ENCODE measurements at places on chromosomes 6 and 20. TPM values are rescaled to one million over a fixed set of nuclear protein-coding genes. Genes with fewer than 3 reads are reported as not detected.

Gene HUS1B
- 13.5 TPM for total RNA-seq

Gene GHRH
- total RNA-seq: not detected

Gene ARFGEF3
- total RNA-seq: 2.8 TPM

Gene CGA
- not detected for total RNA-seq

Gene GRM1
- total RNA-seq: 5.6 TPM

Gene RPS10
- 1,691 TPM for total RNA-seq

Gene LY86
- total RNA-seq: 1.6 TPM

Gene CRYBG1
- total RNA-seq: 4.8 TPM

Gene CYP39A1
- 13.5 TPM for total RNA-seq

GRCh38 chr6:26033941-26034354 lies 53.3 kb upstream of the HFE start:
- peaks cover 5% of the 10 kb centered on the region for H3K4me1 ChIP-seq
- H3K27me3 ChIP-seq: no peaks in the 10 kb centered on the region
- H3K27ac ChIP-seq: peak overlapping the region; percentile 89
- DNase-seq: no peak

DNA sequence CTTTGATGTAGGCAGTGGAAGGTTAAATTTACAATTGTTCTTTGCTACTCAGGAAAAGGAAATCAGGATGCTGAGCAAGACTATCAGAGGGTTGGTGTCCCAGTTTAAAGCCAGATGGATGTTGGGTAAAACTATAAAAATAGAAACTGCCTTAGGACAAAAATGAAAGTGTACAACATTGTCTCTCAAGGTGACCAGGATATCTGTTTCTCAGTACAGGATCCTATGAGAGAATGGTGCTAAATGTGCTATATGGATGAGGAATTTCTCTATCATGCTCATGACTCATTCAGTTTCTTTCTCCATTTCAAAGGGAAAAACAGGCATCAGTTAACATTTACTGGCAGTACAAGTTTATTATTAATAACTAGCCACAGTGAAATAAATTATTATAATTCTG lies 534.2 kb upstream of the GJE1 start:
- H3K36me3 ChIP-seq: no peaks in the 10 kb centered on the region
- no peak overlapping the region for H3K27ac ChIP-seq
- no peaks in the 10 kb centered on the region for H3K27me3 ChIP-seq

- no peak for DNase-seq
- no peaks in the 10 kb centered on the region for H3K27me3 ChIP-seq
- no peak overlapping the region for H3K27ac ChIP-seq
- H3K4me3 ChIP-seq: no peak overlapping the region
- H3K36me3 ChIP-seq: no peaks in the 10 kb centered on the region
Measured at GRCh38 chr6:129695373-129696027, 14.5 kb downstream of the ARHGAP18 start.

- H3K4me3 ChIP-seq: no peak overlapping the region
- no peaks in the 10 kb centered on the region for H3K4me1 ChIP-seq
- DNase-seq: no peak
- no peaks in the 10 kb centered on the region for H3K27me3 ChIP-seq
Measured at GRCh38 chr6:47974106-47974505, 136.9 kb downstream of the PTCHD4 start.

DNA sequence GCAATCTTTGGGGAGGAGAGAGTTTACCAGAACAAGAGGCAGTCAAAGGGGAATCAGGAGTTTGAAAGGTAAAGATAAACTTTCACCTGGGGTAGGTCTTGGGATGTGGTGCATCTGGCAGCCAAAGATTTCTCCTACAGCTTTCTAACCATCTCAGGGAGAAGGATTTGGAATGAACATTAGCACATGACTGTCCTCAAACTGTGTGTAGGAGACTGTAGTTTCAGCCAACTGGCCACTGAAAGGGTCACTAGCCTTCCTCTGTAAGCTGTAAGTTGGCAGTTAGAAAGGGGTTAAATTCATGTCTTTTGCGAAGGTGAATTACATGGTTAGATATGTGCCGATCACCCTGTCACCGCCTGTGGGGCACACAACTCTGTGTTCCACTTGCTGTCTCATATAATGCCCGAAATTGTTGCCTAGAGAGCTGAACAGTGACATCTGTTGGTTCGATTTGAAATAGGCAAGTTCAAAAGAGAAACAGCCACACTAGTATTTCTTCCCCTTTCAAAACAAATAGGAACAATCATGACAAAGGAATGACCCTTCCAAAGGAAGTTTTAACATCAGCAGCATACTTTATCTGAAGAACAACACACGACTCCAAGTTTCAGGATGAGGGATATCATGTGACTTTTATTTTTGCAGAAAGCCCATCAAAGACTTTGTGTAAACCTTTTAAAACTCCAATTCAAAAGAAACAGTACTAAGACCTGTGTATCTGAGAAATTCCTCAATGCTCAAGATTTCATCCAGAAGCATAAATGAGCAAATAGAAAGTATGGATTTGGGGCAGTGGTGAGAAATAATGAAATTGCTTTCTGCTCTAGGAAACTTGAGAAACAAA lies 1.1 kb upstream of the OPN5 start:
- H3K4me1 ChIP-seq: no peaks in the 10 kb centered on the region
- DNase-seq: peak; percentile 23
- no peak overlapping the region for H3K4me3 ChIP-seq
- H3K27ac ChIP-seq: no peak overlapping the region
- H3K27me3 ChIP-seq: no peaks in the 10 kb centered on the region

DNA sequence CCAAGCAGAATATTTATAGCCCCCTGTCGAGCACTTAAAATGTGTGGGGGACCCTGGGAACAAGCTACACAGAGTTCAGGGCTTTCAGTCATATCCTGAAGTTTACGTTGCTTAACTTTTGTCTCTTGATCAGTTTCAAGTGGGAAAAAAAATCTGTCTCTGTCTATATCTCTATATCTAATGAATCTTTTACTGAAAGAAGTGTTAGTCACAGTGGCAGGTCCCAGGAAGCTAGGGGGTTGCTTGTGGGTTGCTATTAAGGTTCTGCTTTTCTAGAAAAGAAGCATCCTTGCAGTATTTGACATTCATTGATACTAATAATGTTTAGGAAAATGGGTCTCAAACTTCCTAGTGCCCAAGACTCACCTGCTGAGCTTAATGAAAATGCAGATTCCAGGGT lies 76.7 kb upstream of the CLDN20 start:
- no peak overlapping the region for H3K27ac ChIP-seq
- no peaks in the 10 kb centered on the region for H3K27me3 ChIP-seq
- H3K4me1 ChIP-seq: no peaks in the 10 kb centered on the region
- no peak overlapping the region for H3K4me3 ChIP-seq
- DNase-seq: no peak

DNA sequence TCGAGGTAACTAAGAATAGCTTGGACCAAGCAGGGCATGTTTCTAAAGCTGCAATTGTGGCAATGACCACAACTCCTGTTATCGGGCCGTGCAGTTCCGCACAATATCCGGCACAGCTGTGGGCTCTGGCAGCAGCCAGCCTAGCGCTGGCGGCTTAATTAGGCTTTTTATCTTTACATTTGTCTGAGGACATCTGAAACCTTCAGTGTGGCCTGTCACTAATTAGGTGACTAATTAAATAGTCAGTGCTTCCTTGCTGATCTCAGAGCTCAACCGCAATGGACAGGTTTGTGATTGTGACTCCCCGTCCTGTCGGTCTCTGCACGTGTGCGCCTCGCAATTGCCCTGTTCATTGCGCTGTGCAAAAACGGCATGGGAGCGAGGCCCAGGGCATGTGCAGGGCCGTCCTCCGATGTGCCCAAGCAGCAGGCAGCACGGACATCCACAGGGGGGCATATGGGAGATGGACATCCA lies 134.8 kb upstream of the INSM1 start:
- H3K36me3 ChIP-seq: no peaks in the 10 kb centered on the region
- H3K4me1 ChIP-seq: no peaks in the 10 kb centered on the region
- H3K27me3 ChIP-seq: no peaks in the 10 kb centered on the region
- H3K4me3 ChIP-seq: no peak overlapping the region

GRCh38 chr6:84560436-84561390 lies 203.7 kb downstream of the TBX18 start:
- H3K36me3 ChIP-seq: no peaks in the 10 kb centered on the region
- H3K27me3 ChIP-seq: no peaks in the 10 kb centered on the region
- H3K4me3 ChIP-seq: no peak overlapping the region
- no peak for DNase-seq
- no peak overlapping the region for H3K27ac ChIP-seq
- no peaks in the 10 kb centered on the region for H3K4me1 ChIP-seq

DNA sequence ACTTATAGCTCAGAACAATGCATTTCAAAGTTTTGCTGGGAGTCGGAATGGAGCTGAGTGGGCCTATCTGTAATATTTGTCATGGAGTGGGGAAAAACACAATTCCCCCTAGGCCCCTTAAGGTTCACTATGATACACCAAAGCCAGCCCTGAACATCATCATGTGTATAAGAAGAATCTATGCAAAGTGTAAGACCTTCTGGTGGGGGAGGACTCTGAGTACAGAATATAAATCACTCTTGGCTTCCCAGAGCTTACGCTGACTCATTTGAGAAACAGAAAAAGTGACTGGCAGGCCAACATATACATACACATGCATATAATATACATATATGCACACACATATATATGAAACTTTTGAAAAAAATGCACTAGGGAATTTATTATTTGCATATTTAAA lies 54.1 kb upstream of the UBR2 start:
- H3K4me1 ChIP-seq: no peaks in the 10 kb centered on the region
- no peak for DNase-seq
- no peak overlapping the region for H3K4me3 ChIP-seq
- H3K27me3 ChIP-seq: no peaks in the 10 kb centered on the region
- H3K36me3 ChIP-seq: no peaks in the 10 kb centered on the region

DNA sequence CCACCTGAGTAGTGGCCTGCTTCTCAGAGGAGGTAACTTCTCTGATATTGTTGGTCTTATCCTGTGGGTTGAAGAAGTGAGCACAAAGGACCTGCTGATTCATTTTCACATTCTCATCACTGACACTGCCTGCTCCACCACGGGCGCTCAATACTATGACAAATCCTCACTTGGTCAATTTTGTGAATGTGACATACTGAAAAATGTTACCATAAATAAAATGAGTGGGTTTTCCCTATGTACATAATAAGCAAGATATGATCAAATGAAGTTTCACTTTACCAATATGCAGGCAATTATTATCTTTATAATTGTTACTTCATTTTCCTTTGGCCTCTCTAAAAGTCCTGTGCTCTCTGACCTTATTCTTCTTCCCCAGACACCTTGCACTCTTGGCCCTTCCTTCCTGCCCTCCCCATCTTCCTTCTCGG lies 71.5 kb upstream of the RIPOR2 start:
- peak overlapping the region; percentile 57 for H3K27ac ChIP-seq
- DNase-seq: no peak
- no peak overlapping the region for H3K4me3 ChIP-seq
- peaks cover 8% of the 10 kb centered on the region for H3K4me1 ChIP-seq
- H3K36me3 ChIP-seq: no peaks in the 10 kb centered on the region

DNA sequence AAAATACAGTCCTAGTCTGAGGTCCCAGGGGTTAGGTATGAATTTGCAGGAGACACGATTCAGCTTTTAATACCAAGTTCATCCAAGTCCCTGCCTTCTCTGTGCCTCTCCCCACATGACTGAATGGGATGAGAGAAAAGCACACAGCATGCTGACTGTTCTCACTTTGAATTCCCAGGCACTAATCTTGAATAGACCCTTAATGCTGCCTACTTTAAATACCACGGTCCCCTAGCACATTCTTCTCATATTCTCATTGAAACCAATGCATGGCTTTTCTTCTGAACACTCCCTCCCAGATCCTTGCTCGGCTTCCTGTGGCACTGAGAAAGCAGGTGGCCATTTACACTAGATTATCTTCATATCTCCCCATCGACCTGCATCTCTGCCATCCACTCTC lies 30.1 kb upstream of the SCAF8 start:
- no peaks in the 10 kb centered on the region for H3K27me3 ChIP-seq
- no peaks in the 10 kb centered on the region for H3K4me1 ChIP-seq
- no peaks in the 10 kb centered on the region for H3K36me3 ChIP-seq
- H3K4me3 ChIP-seq: no peak overlapping the region
- no peak for DNase-seq

DNA sequence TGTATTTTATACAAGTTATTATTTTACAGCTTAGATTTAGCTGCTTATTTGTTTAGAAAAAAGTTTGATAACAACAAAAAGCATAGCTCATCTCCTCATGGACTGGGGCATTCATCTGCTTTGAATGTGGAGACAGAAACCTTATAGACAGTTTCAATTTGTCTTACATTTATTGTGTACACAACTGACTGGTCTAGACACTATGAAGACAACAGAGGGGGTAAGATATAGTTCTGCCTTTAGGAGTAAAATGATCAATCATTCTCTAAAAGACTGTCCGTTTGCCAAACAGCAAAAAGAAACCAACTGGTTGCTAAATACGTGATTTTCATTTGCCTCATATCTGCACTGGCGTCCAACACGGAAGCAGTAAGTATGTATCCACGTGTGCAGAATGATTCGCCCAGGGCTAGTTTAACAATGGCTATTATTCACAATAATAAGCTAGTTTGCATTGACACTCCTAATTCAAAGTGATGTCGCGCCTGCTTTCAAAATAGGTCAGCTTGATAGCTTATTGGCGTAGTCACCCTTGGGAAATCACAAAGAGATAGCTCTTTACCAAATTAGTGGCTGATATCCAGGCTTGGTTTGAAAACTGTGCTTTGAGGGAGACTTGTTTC lies 153.6 kb downstream of the BMP2 start:
- no peak for DNase-seq
- no peaks in the 10 kb centered on the region for H3K4me1 ChIP-seq
- no peak overlapping the region for H3K4me3 ChIP-seq

DNA sequence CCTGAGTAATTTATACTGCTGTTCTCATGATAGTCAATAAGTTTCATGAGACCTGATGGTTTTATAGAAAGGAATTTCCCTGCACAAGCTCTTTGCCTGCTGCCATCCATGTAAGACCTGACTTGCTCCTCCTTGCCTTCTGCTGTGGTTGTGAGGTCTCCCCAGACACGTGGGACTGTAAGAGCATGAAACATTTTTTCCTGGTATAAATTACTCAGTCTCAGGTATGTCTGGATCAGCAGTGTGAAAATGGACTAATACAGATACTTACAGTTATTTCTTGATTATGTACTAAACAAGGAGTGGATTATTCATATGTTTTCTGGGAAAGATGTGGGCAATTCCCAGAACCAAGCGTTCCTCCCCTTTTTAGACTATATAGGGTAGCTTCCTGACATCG lies 1.9 kb upstream of the TRIM38 start:
- no peaks in the 10 kb centered on the region for H3K4me1 ChIP-seq
- no peaks in the 10 kb centered on the region for H3K27me3 ChIP-seq
- no peak overlapping the region for H3K4me3 ChIP-seq
- no peaks in the 10 kb centered on the region for H3K36me3 ChIP-seq
- no peak for DNase-seq
- H3K27ac ChIP-seq: no peak overlapping the region
